Putamen (tissue), 1 donor: ENCODE measurements at places on chromosomes 5 and 9.
A peak's percentile ranks its signal among the peaks of the same experiment; 100 is the strongest.

- DNase-seq: no peak
Measured at GRCh38 chr5:31815376-31815775, 176.4 kb downstream of the PDZD2 start.

DNA sequence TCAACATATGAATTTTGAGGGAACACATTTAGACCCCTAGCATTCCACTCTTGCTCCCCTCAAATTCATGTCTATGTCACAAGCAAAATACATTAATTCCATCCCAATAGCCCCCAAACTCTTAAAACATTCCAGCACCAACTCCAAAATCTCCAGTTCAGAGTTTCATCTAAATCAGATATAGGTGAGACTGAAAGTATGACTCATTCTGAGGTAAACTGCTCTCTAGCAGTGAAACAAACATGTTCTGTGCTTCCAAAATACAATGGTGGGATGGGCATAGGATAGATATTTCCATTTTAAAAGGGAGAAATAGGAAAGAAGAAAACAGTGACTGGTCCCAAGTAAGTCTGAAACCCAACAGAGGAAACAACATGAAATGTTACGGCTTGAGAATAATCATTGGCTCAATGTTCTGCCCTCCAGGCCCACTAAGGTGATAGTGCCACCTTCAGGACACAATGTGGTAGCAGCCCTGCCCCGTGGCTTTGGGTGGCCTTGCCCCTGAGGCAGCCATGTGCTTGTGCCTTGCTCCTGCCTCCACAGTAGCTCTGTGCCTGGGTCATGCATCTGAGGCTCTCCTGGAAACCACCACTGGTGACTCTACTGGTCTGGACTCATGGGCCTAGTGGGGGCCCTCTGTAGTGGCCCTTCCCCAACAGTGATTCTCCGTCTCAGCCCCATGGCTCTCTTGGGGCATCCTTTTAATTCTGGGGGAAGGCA lies 36.4 kb upstream of the IPPK start:
- no peak for DNase-seq

DNA sequence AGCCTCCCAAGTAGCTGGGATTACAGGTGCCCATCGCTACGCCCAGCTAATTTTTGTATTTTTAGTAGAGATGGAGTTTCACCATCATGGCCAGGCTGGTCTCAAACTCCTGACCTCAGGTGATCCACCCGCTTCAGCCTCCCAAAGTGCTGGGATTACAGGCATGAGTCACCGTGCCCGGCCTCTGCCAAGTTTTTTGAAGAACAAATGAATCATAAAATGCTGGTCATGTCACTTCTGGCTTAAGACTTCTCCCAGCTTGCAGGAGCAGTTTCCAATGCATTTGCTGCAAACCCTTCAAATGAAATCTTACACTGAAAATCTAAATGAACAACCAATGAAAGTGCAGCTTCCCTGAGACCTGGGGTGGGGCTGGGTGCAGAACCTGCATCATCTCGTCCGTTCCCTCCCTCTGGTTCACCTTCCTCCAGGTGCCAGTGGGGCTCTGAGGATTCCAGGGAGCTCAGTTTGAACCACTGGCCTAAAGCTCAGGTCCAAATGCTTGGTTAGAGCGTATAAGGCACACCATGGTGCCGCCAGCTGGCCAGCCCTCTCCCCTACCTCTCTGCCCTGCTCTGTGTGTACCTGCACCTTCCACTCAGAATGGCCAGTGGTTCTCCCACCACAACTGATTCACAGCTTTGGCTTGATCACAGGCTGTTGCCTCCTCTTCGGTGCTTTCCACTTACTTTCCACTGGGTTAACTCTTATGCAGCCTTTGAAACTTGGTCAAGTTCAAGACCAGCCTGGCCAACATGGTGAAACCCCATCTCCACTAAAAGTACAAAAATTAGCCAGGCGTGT lies 39.8 kb upstream of the FUBP3 start:
- no peak for DNase-seq

DNA sequence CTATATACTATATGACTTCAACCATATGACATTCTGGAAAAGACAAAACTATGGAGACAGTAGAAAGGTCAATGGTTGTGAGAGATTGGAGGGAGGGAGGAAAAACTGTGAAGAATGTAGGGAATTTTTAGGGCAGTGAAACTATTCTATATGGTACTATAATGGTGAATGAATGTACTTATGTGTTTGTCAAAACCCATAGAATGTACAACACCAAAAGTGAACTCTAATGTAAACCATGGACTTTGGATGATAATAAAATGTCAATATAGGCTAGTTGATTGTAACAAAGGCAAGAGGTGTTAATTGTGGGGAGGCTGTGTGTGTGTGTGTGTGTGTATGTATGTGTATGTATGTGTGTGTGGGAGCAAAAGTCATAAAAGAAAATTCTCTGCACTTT lies 10.8 kb upstream of the STOM start:
- DNase-seq: no peak

GRCh38 chr5:67515020-67515689 lies 318.6 kb upstream of the CD180 start:
- no peak for DNase-seq

- DNase-seq: no peak
Measured at GRCh38 chr9:7388755-7389154, 410.8 kb downstream of the DMAC1 start.

GRCh38 chr5:98414938-98415337 lies 358.5 kb upstream of the RGMB start:
- DNase-seq: no peak

DNA sequence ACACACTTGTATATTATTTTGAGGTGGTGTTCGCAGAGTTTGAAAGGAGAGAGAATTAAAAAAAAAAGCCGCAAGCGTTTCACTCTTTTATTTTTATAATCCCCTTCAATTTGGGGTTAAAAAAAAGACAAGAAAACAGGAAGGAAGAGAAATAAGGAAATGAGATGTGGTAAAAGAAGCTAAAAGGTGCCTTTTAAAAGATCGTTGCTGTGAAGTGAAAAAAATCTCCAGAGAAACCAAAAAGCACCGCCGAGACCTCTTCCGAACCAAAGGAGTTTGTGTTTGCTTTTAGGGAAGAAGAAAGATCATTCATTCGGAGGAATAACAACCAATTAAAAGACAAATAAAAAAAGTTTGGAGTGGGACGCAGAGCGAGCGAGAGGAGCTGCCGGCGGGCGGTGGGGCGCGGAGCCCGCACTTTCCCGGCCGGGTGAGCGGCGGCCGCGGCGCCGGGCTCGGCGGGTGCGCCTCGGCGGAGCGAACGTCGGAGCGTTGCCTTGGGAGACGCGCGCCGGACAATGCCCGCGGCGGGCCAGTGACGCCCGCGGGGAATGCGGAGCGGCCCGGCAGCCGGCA lies 355 bp downstream of the TLE4 start:
- DNase-seq: no peak

GRCh38 chr5:125416055-125416454 lies 669.6 kb upstream of the ZNF608 start:
- no peak for DNase-seq

DNA sequence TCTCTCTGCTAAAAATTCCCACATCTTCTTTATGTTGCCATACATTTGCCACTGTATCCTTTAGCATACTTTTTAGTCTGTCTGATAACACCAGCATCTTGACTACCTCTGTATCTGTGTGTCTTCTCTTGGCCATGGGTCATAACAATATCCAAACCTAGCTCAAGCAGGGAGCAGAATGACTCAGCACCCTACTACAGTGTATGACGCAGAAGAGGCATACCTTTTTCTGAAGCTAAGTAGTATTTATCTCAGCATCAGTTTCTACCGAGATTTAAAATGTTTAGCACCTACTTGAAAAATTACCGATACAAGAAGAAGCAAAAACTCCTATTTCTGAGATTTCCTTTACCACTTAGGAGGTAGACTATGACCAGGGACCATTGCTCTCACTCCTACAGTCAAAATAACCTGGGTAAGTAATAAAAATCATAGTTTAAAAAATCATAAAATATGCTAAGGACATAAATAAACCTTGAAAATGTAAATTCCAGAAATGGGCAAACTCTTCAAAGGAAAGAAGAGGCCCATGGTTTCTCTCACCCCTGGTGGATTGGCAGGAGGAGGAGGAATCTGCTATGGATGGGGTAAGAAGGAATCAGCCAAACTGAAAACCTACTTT lies 286.5 kb downstream of the MAST4 start:
- no peak for DNase-seq

DNA sequence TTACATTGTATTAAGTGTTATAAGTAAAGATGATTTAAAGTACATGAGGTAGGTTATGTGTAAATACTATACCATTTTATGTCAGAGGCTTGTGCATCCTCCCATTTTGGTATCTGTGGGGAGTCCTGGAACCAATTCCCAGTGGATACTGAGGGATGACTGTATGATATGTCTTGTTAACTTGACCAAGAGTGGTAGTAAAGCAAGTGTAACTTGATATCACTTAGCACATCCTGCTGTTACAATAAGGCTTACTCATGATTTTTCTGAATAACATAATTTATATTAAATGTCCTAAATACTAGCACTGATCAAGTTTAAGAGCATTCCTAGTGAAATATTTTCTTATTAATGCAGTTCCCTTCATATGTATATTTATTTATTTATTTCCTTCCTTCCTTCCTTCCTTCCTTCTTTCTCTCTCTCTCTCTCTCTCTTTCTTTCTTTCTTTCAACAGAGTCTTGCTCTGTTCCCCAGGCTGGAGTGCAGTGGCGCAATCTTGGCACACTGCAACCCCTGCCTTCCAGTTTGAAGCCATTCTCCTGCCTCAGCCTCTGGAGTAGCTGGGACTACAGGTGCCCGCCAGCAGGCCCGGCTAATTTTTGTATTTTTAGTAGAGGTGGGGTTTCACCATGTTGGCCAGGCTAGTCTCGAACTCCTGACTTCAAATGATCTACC lies 7.5 kb downstream of the NDFIP1 start:
- no peak for DNase-seq

DNA sequence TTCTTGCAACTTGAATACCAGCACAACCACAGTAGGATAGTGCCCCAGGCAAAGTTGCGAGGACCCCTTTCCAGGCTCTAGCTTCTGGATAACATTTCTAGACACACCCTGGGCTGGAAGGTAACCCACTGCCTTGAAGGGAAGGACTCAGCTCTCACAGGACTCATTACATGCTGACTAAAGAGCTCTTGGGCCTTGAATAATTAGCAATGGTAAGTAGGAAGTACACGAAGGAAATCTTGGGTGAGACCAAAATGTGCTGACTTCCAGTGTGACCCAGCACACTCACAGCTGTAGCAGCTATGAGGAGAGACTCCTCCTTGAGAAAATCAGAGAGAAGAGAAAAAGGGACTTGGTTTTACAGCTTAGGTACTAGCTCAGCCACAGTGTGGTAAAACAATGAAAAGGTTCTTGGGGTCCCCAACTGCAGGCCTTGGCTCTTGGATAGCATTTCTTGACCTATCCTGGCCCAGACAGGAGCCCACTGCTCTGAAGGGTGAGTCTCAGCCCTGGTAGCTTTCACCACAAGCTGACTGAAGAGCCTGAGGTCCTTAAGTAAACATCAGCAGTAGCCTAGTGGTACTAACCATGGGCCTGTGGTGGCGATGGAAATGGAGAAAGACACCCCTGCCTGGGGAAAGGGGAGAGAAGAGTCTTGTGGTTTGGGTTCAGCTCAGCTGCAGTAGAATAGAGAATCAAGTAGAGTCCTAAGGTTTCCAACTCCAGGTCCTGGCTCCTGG lies 621.7 kb downstream of the SEMA5A start:
- no peak for DNase-seq

GRCh38 chr5:158914008-158915000 lies 185.4 kb downstream of the EBF1 start:
- peak; percentile 42 for DNase-seq

DNA sequence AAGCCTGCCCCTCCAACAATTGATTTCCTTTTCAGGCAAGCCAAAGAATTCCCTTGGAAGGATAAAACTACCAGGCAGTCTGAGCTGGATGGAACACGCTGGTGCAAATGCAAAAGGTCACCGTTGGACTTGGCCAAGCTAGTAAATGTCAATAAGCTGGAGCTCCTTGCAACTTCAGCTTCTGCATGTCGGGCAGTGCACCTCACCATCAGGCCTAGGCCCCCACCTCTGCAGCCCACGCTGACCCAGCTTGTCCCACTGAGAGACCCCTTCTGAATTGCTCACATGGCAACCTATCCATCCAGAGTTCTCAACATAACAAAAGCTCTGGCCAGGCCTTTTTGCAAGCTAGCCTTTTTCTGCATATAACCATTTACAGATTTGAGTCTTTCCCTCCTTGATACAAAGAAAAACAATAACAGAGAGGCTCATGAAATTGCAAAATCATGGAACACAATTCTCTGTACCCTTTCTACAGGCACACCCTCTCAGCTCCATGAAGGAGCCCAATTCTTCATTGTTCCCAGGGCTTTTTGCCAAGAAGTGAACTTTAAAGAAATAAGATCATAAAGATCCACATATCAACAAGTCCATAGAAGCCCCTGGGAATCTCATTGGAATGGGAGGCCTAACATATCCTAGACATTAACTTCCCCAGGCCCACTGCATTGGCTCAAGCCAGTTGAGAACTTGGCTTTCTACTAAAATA lies 123.9 kb upstream of the SLIT3 start:
- DNase-seq: no peak

DNA sequence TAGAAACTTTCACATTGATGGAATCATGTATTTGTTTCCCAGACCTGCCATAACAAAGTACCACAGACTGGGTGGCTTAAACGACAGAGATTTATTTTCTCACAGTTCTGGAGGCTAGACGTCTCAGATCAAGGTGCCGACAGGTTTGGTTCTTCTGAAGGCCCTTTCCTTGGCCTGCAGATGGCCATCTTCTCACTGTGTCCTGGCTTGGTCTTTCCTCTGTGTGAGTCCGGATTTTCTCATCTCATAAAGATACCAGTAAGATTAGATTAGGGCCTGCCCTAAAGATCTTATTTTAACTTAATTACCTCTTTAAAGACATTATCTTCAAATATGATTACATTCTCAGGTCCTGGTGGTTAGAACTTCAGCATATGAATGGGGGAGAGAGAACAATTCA lies 5.8 kb downstream of the USP20 start:
- no peak for DNase-seq

- no peak for DNase-seq
Measured at GRCh38 chr5:131276072-131276471, 12.2 kb downstream of the CDC42SE2 start.

GRCh38 chr9:97695390-97695789 lies 1.8 kb downstream of the XPA start:
- no peak for DNase-seq

- no peak for DNase-seq
Measured at GRCh38 chr5:154115291-154115690, 75.2 kb upstream of the GALNT10 start.

- DNase-seq: no peak
Measured at GRCh38 chr9:104287253-104287878, 193.3 kb downstream of the SMC2 start.

GRCh38 chr5:134840811-134841210 lies 5.0 kb upstream of the C5orf24 start:
- no peak for DNase-seq

- no peak for DNase-seq
Measured at GRCh38 chr9:99296291-99296951, 74.3 kb downstream of the SEC61B start.
